ENCODE measurements at places on chromosomes 13 and 19.

DNA sequence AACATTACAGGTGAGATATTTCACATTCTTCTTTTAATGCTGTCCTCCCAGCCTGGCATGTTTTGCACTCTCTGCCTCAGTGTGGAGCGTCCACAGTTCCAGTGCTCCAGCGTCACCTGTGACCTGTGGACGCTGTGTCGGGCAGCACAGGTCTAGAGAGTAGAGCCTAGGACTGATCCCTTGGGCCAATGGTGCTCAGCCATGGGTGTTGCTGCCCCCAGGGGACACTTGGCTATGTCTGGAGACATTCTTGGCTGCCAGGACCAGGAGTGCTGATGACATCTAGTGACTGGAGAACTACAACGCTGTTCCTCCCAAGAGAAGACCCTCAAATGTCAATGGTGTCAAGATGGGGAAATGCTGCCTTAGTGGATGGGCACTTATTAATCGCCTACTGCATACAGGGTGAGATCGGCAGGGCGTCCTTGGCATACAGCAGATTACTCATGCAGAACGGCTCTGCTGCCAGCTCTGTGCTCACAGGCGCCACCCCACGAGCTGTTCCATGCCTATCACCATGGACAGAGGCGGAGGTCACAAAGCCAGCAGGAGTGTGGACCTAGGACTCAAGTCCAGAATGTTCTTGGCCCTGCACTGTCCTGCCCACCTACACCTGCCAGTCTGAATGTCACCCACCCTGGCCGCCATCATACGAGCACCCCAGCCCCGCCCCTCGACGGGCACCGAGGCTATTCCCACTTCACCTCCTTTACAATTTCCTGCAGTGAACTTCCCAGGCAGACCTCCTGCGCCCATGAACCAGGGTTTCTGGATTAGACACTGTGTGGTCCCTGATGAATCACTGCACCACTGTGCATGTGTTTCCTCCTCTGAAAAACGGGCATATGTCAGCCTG is 13.9 kb upstream of the MADCAM1 start:
- DNase-seq, result no peak

DNA sequence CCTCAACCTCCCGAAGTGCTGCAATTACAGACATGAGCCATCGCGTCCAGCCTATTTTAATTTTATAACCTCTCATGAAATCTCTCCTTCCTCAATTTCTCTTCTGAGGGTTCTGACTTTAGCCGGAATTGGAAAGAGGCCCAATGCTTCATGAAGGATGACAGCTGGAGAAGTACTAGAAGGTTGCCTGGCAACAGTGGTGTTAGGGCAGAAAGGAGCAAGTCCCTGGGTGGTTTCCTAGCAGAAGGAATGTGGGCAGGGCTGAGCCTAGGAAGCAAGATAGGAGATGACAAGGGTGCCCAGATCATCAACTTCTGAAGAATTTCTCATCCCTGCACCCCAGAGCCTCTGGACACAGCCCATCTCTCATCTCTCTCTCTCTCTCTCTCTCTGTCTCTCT is 25.8 kb downstream of the CACNG6 start:
- no peak for DNase-seq

DNA sequence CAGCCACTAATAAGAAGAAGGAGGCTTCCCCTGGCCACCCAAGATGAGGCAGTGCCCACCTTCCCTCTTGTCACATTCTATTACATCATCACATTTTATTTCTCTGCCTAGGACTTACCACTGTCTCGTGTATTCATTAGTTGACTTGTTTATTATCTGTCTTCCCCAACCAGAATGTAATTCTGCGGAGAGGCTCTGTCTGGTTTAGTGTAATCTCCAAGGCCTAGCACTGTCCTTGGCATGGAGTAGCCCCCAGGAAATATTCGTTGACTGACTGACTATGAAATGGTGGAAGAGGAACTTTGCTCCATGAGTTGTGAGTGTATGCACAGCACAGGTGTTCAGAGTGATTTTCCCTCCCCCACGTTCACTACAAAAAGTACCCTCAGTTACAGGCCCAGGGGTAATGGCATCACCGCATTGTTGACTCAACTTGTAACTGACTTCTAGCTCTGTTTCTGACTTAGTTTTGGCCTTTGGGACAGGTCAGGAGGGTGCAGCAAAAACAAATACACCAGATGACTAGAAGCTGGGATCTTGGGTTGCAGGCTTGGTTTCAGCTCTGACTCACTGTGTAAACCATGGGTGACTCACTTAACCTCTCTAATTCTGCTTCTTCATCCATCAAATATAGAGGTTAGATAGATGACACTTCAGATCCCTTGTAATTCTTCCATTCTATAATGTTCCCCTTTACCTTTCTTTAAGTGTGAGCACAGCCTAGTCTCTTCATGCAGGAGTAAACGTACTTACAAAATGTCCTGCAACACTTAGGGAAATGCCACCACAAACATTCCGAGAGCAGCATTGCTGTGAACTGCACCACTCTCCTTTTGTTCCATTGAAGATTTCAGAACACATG is 229.7 kb downstream of the KCNRG start:
- no peak for DNase-seq

- DNase-seq, result no peak
Observed at GRCh38 chr19:2047449-2048103, 3.5 kb downstream of the MKNK2 start.

DNA sequence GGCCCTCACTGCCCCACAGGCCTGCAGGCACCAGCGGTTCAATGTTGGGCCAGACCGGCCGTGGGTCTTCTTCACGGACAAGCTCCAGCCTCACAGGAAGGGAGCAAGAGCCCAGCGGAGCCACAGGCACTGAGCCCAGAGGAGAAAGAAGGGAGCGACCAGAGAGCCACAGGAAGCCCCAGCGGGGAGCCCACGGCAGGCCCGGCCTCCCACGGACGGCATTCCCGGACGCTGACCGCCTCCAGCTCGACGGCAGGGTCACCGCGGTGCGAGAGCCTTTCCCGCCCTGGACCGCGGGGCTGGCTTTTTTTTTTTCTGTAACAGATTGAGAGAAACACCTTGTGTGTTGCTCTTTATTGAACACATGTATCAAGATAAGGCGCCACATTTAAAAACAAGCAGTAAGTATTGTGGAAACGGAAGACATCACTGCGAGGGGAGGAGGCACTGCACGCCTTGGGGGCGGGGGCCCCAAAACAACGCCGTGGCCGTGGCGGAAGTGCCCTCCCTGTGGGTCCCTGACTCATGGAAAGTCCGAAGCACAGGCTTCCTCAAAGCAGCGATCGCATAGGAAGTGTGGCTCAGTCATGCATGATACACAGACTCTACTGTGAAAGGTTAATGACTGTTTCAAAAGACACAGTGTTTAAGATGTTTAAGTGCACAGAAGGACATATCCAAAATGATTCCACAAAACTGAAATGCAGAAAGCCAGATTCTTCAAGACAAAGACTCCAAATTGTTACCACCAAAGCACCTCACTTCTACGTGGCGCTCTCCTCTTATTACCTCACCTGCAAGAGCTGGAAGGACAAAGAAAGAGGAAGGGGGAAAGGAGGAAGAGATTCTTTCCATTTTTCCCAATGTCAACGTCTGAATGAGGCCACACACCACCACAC is 3.5 kb downstream of the RASA3 start:
- peak; percentile 93 for DNase-seq

- DNase-seq, result no peak
Observed at GRCh38 chr19:23867895-23868294, 46.8 kb upstream of the ZNF726 start.

DNA sequence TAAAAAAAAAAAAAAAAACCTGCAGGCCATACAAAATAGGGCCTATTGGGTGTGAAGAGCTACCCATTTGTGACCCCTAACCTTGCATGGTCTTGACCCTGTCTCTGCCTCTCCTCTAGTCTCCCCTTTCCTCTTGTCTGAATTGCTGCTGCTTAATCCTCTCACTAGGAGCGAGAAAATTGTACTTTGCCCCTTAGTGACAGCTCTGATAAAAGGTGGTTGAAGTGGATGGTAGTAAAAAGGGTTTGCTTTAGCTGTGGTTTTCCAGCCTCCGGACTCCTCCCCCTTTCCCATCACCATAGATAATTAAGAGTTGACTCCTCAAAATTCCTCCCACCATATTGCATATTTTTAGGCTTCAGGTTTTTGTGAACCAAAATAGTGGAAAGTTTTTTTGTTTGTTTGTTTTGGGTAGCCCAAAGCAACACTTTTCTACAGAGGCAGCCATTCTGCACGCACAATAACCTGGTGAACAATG is 23.5 kb downstream of the ACTN4 start:
- no peak for DNase-seq

GRCh38 chr19:10206226-10206885 is 11.6 kb upstream of the DNMT1 start:
- no peak for DNase-seq

GRCh38 chr13:111322916-111323331 is 2.5 kb downstream of the TEX29 start:
- DNase-seq, result no peak
